Pericardium fibroblast (primary cell): ENCODE measurements at places on chromosomes 1 and 21. TPM values are rescaled to one million over a fixed set of nuclear protein-coding genes. Genes with fewer than 3 reads are reported as not detected.

Gene S100A4
- 33.4 and 191 TPM in 2 replicates for total RNA-seq

Gene RNU1-2
- total RNA-seq: under 0.01 TPM in 2 replicates

Gene FMOD
- 8.8 and 50.4 TPM in 2 replicates for total RNA-seq

Gene LTN1
- 10.0 and 13.5 TPM in 2 replicates for total RNA-seq

Gene S100A12
- total RNA-seq: not detected in 2 replicates

Gene GJB3
- not detected in 2 replicates for total RNA-seq

Gene MAB21L3
- not detected in 2 replicates for total RNA-seq

Gene HMGCL
- 38.5 and 40.7 TPM in 2 replicates for total RNA-seq

Gene KRTAP24-1
- total RNA-seq: not detected in 2 replicates

Gene RPS6KC1
- total RNA-seq: 10.7 and 19.6 TPM in 2 replicates

Gene ADORA1
- 1.5 and 4.1 TPM in 2 replicates for total RNA-seq

Gene STIL
- 1.6 TPM in 2 replicates for total RNA-seq

Gene VANGL2
- 0.60 and 0.82 TPM in 2 replicates for total RNA-seq

Gene SLC9C2
- total RNA-seq: 0.35 TPM in 1 of 2 replicates, not detected in the other

Gene ZNF593OS
- 0.23 TPM in 1 of 2 replicates, not detected in the other for total RNA-seq

Gene RNU1-1
- total RNA-seq: under 0.01 TPM in 2 replicates

Gene TTC22
- total RNA-seq: not detected in 2 replicates

Gene ZNF436
- total RNA-seq: 13.5 and 21.4 TPM in 2 replicates

Gene OR2L8
- total RNA-seq: not detected in 2 replicates

Gene FCER1A
- not detected in 2 replicates for total RNA-seq

Gene EBNA1BP2
- total RNA-seq: 40.0 and 73.6 TPM in 2 replicates

Gene KIF17
- total RNA-seq: 0.35 and 0.60 TPM in 2 replicates

Gene FCRL6
- total RNA-seq: not detected in 2 replicates

Gene CTXND2
- not detected in 2 replicates for total RNA-seq

Gene GLUL
- total RNA-seq: 170 and 677 TPM in 2 replicates

Gene GSTM2
- 55.4 and 78.2 TPM in 2 replicates for total RNA-seq

Gene LYPD8
- not detected in 2 replicates for total RNA-seq

Gene DNAI4
- 3.0 and 4.1 TPM in 2 replicates for total RNA-seq

Gene CELA2A
- not detected in 2 replicates for total RNA-seq

Gene DCDC2B
- total RNA-seq: not detected in 2 replicates

Gene NR5A2
- 2.3 TPM in 1 of 2 replicates, not detected in the other for total RNA-seq

Gene INSRR
- total RNA-seq: not detected in 2 replicates

Gene GPR161
- 8.5 and 11.2 TPM in 2 replicates for total RNA-seq

Gene RNU1-3
- total RNA-seq: under 0.01 TPM in 2 replicates

Gene CASQ1
- not detected in 2 replicates for total RNA-seq

Gene PLPP3
- total RNA-seq: 179 and 306 TPM in 2 replicates

Gene FHL3
- total RNA-seq: 43.2 and 51.1 TPM in 2 replicates

Gene INKA2
- 4.1 and 11.8 TPM in 2 replicates for total RNA-seq

Gene CBR3
- 7.4 and 11.9 TPM in 2 replicates for total RNA-seq

Gene PLK3
- total RNA-seq: 13.5 and 24.2 TPM in 2 replicates

Gene KCNK1
- 1.4 and 2.4 TPM in 2 replicates for total RNA-seq

Gene MEGF6
- 3.0 and 35.6 TPM in 2 replicates for total RNA-seq

Gene LCE2B
- not detected in 2 replicates for total RNA-seq

Gene SERTAD4
- 0.60 and 1.9 TPM in 2 replicates for total RNA-seq

Gene LCE1E
- total RNA-seq: not detected in 2 replicates

Gene LRRC38
- total RNA-seq: 1.1 TPM in 1 of 2 replicates, not detected in the other

Gene TSSK3
- total RNA-seq: 0.70 TPM in 1 of 2 replicates, not detected in the other

Gene PCSK9
- 8.9 and 34.5 TPM in 2 replicates for total RNA-seq

Gene GJA9
- not detected in 2 replicates for total RNA-seq

Gene PPM1J
- total RNA-seq: 2.0 and 3.3 TPM in 2 replicates

Gene OR2T10
- not detected in 2 replicates for total RNA-seq
